T-helper 2 cell treated with Interferon-gamma antibody and Interleukin-4, amounts not matched to agents 5 μg/mL and 100 μg/mL, for 36 hours (primary cell): ENCODE measurements at places on chromosomes 3 and 15.

- H3K36me3 ChIP-seq: no peaks in the 10 kb centered on the region
- no peak for DNase-seq
- H3K4me1 ChIP-seq: no peaks in the 10 kb centered on the region
- no peak overlapping the region for H3K27ac ChIP-seq
Observed at GRCh38 chr15:51299187-51300015, 39.0 kb downstream of the CYP19A1 start.

DNA sequence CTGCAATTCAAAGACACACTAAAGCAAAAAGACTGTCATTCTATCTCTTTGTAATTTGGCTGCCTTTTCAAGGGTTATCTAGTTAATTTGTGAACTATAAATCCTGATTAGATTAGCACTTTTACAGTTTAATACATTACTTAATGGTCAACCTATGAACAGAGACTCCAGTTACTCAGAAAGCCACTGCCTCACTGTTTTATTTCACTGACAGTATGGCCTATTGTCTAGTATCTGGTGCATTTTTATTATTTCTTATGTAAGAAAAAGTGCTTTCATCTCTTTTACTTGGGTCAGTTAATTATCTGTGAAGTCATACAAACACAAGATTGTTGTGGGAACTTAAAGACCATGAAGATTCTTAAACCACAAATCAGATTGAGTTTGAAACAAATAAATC, 133.8 kb downstream of the ZBBX start:
- no peak overlapping the region for H3K4me3 ChIP-seq
- no peaks in the 10 kb centered on the region for H3K36me3 ChIP-seq
- DNase-seq: no peak
- H3K4me1 ChIP-seq: no peaks in the 10 kb centered on the region
- no peak overlapping the region for H3K27ac ChIP-seq
- no peaks in the 10 kb centered on the region for H3K27me3 ChIP-seq

- no peak overlapping the region for H3K4me3 ChIP-seq
- H3K27ac ChIP-seq: no peak overlapping the region
- H3K36me3 ChIP-seq: peaks cover 16% of the 10 kb centered on the region
- no peaks in the 10 kb centered on the region for H3K27me3 ChIP-seq
- no peak for DNase-seq
- peaks cover 6% of the 10 kb centered on the region for H3K4me1 ChIP-seq
Observed at GRCh38 chr15:94412979-94413746, 181.8 kb downstream of the MCTP2 start.

GRCh38 chr15:40065166-40065565, 26.2 kb upstream of the SRP14 start:
- no peaks in the 10 kb centered on the region for H3K27me3 ChIP-seq
- no peak for DNase-seq
- H3K4me3 ChIP-seq: no peak overlapping the region
- H3K36me3 ChIP-seq: peaks cover 4% of the 10 kb centered on the region
- peak overlapping the region; percentile 65 for H3K27ac ChIP-seq
- H3K4me1 ChIP-seq: peaks cover 20% of the 10 kb centered on the region

- H3K4me3 ChIP-seq: no peak overlapping the region
- no peak for DNase-seq
- H3K27ac ChIP-seq: no peak overlapping the region
- H3K4me1 ChIP-seq: no peaks in the 10 kb centered on the region
- no peaks in the 10 kb centered on the region for H3K27me3 ChIP-seq
Observed at GRCh38 chr3:180855364-180855763, 57.1 kb upstream of the FXR1 start.

DNA sequence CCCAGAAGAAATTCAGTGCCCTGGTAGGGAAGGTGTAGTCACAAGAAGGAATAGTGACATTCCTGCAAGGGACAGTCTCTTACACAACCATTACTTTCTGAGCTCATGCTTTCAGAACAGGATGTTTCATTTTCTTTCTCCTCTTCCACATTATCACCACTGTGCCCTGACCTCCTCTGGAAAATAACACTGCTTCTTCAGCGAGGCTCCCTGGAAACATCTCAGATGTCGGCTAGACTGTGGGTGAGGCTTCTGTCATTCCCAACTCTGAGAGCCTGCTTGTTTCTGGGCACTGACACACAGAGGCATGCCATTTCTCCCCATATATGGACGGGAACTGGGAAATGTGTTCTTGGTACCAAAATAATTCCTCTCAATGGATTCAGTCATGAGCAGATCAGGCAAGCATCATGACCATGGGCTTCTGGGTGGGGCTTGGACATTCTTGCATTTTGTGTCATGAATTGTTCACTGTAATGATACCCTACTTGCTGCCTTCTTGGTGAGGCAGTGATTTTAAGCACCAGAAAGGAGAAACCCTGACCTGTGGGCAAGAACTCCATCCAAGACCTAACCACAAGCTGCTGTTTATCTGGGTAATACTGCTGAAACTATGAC, 14.3 kb upstream of the TNFAIP8L3 start:
- no peaks in the 10 kb centered on the region for H3K36me3 ChIP-seq
- H3K27me3 ChIP-seq: peaks cover 30% of the 10 kb centered on the region
- H3K4me3 ChIP-seq: no peak overlapping the region
- no peak for DNase-seq
- H3K27ac ChIP-seq: no peak overlapping the region

GRCh38 chr3:36075491-36075890, 304.8 kb upstream of the STAC start:
- no peak for DNase-seq
- H3K27me3 ChIP-seq: no peaks in the 10 kb centered on the region
- no peak overlapping the region for H3K27ac ChIP-seq

DNA sequence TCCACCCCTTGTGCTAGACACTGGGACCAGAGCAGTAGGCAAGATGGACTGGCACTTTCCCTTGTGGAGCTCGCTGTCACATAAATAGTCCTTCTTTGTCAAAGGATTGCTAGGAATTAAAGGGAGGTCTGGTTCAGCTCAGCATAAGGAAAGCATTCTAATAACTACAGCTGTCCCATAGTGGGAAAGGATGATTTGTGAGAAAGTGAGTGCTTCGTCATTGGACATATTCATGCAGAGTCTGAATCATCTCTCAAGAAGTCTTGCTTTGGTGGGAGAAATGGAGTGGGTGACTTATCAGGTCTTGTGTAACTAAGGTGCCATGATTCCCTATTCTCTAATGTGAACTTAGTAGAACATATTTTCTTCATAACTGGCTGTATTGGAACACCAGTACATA, 14.7 kb downstream of the PPARG start:
- DNase-seq: no peak
- H3K4me1 ChIP-seq: peaks cover 4% of the 10 kb centered on the region
- no peak overlapping the region for H3K4me3 ChIP-seq
- H3K27ac ChIP-seq: no peak overlapping the region

DNA sequence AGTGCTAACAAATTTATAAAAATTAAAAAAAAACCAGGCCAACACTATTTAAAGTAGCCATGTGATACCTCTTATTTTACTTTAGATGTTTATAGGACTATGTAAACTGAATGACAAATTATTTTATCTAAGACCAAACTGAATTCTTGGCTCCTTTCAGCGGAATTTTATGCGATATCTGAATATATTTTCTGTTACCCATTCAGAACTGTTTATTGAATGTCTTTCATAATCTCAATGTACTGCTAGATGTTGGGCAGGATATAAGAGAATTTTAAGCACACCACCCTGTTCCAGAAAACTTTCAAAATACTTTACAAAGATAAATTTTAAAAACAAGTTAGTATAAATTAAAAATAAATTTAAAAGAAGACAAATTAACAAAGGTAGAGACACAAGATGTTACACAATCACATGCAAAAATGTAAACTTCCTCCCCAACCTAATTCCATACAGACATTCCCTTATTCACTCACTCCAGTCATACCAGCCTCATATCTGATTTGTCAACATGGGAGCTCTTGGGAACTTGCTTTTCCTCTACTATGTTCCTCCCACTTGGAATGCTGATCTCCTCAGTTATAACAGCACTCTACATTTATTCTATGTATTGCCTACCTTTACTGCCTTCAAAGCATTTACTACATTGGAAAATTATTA, 154.6 kb upstream of the MBNL1 start:
- H3K27ac ChIP-seq: no peak overlapping the region
- H3K36me3 ChIP-seq: peaks cover 3% of the 10 kb centered on the region
- no peak overlapping the region for H3K4me3 ChIP-seq

- H3K27ac ChIP-seq: peak overlapping the region; percentile 100
- peak overlapping the region; percentile 100 for H3K4me3 ChIP-seq
- peaks cover 31% of the 10 kb centered on the region for H3K4me1 ChIP-seq
- no peaks in the 10 kb centered on the region for H3K27me3 ChIP-seq
Observed at GRCh38 chr3:33442190-33442589, 2.0 kb upstream of the UBP1 start.

DNA sequence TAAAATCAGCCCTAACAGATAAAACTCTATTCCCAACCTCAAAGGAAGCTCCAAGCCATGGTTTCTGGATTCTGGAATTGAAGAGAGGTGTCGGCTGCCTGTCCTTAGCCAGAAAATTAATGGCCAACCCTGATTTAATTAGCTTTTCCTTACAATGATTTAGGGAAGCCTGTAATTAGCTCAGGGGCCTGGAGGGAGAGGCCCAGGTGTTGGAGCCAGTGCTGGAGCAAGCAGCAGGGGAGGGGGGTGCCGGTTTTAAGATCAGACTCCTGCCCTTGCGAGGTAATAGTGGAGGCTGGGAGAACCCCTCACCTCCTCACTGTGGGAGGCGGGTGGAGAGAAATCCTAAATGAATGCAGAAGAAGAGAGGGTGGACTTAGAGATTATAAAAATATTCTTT, 14.7 kb upstream of the ATP2B2 start:
- H3K36me3 ChIP-seq: no peaks in the 10 kb centered on the region
- no peak overlapping the region for H3K4me3 ChIP-seq
- peaks cover 34% of the 10 kb centered on the region for H3K27me3 ChIP-seq
- no peaks in the 10 kb centered on the region for H3K4me1 ChIP-seq
- no peak for DNase-seq
- H3K27ac ChIP-seq: no peak overlapping the region

- H3K27ac ChIP-seq: no peak overlapping the region
- H3K4me3 ChIP-seq: no peak overlapping the region
- H3K36me3 ChIP-seq: no peaks in the 10 kb centered on the region
- DNase-seq: no peak
- no peaks in the 10 kb centered on the region for H3K27me3 ChIP-seq
Observed at GRCh38 chr3:86937306-86937791, 53.6 kb downstream of the VGLL3 start.

- H3K27ac ChIP-seq: no peak overlapping the region
- no peaks in the 10 kb centered on the region for H3K36me3 ChIP-seq
- H3K27me3 ChIP-seq: peaks cover 3% of the 10 kb centered on the region
- H3K4me1 ChIP-seq: no peaks in the 10 kb centered on the region
Observed at GRCh38 chr15:77607111-77607893, 25.4 kb downstream of the LINGO1 start.

- H3K4me3 ChIP-seq: no peak overlapping the region
- H3K27ac ChIP-seq: no peak overlapping the region
- peaks cover 10% of the 10 kb centered on the region for H3K27me3 ChIP-seq
- no peaks in the 10 kb centered on the region for H3K4me1 ChIP-seq
- H3K36me3 ChIP-seq: no peaks in the 10 kb centered on the region
- DNase-seq: no peak
Observed at GRCh38 chr3:124810970-124811369, 76.2 kb downstream of the ITGB5 start.

- no peak overlapping the region for H3K4me3 ChIP-seq
- no peaks in the 10 kb centered on the region for H3K27me3 ChIP-seq
- H3K36me3 ChIP-seq: peaks cover 8% of the 10 kb centered on the region
Observed at GRCh38 chr3:11391174-11391879, 119.1 kb downstream of the ATG7 start.

- no peaks in the 10 kb centered on the region for H3K36me3 ChIP-seq
- no peak for DNase-seq
- H3K27ac ChIP-seq: no peak overlapping the region
- H3K4me1 ChIP-seq: peaks cover 2% of the 10 kb centered on the region
Observed at GRCh38 chr3:23387286-23387918, 184.3 kb downstream of the UBE2E2 start.

- H3K4me3 ChIP-seq: no peak overlapping the region
Observed at GRCh38 chr15:38758043-38758442, 193.4 kb upstream of the RASGRP1 start.

- H3K4me1 ChIP-seq: no peaks in the 10 kb centered on the region
- peaks cover 6% of the 10 kb centered on the region for H3K27me3 ChIP-seq
- no peak overlapping the region for H3K4me3 ChIP-seq
- H3K27ac ChIP-seq: no peak overlapping the region
Observed at GRCh38 chr3:19885468-19885867, 48.5 kb downstream of the EFHB start.

DNA sequence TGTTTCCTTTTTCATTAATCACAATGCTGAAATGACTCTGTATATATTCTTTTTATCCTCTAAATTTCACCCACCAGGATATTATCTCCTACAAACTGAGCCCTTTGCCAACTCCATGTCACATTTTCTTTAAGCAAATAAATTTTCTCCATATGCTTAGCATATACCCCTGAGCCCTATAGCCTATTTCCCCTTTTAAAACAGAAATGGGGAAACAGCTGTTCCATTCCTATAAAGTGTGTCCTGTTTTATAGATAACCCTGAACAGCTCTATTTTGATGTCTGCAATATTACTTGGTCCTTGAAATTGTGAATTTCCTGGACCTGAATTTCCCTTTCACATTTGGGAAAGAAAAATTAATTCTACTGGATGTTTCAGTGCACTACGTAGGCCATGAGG, 15.6 kb upstream of the FILIP1L start:
- DNase-seq: no peak
- H3K36me3 ChIP-seq: no peaks in the 10 kb centered on the region
- H3K4me3 ChIP-seq: no peak overlapping the region
- H3K27me3 ChIP-seq: no peaks in the 10 kb centered on the region
- H3K27ac ChIP-seq: no peak overlapping the region
- peaks cover 2% of the 10 kb centered on the region for H3K4me1 ChIP-seq

- H3K4me1 ChIP-seq: no peaks in the 10 kb centered on the region
- H3K27ac ChIP-seq: no peak overlapping the region
- H3K4me3 ChIP-seq: no peak overlapping the region
Observed at GRCh38 chr3:121330118-121330517, 215.7 kb downstream of the POLQ start.

- H3K27ac ChIP-seq: no peak overlapping the region
- H3K4me3 ChIP-seq: no peak overlapping the region
- no peaks in the 10 kb centered on the region for H3K36me3 ChIP-seq
- DNase-seq: no peak
Observed at GRCh38 chr15:94834494-94834893, 603.1 kb downstream of the MCTP2 start.

- peaks cover 2% of the 10 kb centered on the region for H3K36me3 ChIP-seq
- peaks cover 12% of the 10 kb centered on the region for H3K4me1 ChIP-seq
- no peak for DNase-seq
- no peak overlapping the region for H3K4me3 ChIP-seq
- H3K27me3 ChIP-seq: peaks cover 33% of the 10 kb centered on the region
- H3K27ac ChIP-seq: no peak overlapping the region
Observed at GRCh38 chr3:197454014-197454413, 101.8 kb downstream of the BDH1 start.

- DNase-seq: no peak
- H3K27ac ChIP-seq: no peak overlapping the region
- H3K27me3 ChIP-seq: peaks cover 4% of the 10 kb centered on the region
- no peaks in the 10 kb centered on the region for H3K36me3 ChIP-seq
- no peak overlapping the region for H3K4me3 ChIP-seq
- H3K4me1 ChIP-seq: peaks cover 4% of the 10 kb centered on the region
Observed at GRCh38 chr15:31975830-31976229, 54.5 kb upstream of the CHRNA7 start.
